ENCODE measurements at places on chromosomes 4 and X.

DNA sequence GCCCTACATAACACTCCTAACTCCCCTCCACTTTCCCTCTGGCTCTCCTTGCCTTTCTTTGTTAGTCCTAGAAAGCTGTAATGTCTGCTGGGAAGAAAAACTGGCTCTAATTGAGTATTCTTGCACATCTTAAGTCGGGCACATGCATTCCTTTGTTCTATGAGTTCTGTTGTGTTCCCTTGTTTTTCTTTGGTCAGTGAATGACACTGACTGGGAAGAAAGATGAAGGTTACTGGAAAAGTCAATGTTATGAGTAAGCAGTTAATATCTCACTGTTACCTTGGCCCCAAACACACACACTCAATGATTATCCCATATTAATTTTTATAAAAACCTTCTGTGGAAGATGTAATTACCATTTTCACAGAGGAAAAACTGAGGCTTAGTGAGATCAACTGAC, 215.9 kb downstream of the SOWAHB start:
- no peak for DNase-seq

DNA sequence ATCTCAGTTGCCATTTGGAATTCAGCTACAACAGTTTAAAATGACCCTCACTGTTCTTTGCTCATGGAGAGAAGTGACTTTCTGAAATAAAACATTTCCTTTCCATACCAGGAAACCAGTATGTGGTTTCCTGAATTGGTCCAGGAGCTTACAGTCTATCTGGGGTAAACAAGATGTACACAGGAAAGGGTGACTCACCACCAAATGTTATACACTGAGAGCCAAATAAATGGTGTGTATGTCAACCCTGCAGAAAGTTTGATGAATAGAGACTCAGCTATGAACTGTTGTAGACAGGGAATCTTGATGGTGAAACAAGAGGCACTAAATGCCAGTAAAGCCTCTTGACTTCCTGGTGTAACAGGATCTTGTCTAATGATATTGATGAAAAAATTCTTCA, 100.4 kb downstream of the HS6ST2 start:
- DNase-seq: no peak

GRCh38 chr4:107828315-107829090, 3.8 kb downstream of the SGMS2 start:
- DNase-seq: no peak

GRCh38 chr4:111934314-111934713, 210.9 kb upstream of the FAM241A start:
- no peak for DNase-seq

DNA sequence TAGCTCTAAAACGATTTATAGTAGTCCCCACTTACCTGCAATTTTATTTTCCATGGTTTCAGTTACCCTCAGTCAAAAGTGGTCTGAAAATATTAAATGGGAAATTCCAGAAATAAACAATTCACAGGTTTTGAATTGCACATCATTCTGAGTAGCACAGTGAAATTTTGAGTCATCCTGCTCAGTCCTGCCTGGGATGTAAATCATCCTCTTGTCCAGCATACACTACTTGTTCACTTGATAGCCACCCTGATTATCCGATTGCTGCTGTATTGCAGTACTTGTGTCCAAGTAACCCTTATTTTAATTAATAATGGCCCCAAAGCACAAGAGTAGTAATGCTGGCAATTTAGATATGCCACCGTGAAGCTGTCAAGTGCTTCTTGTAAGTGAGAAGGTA, 23.5 kb upstream of the BDH2 start:
- no peak for DNase-seq

- no peak for DNase-seq
These were observed 7.3 kb downstream of the SLC25A5 start for GRCh38 chrX:119475389-119476101.

DNA sequence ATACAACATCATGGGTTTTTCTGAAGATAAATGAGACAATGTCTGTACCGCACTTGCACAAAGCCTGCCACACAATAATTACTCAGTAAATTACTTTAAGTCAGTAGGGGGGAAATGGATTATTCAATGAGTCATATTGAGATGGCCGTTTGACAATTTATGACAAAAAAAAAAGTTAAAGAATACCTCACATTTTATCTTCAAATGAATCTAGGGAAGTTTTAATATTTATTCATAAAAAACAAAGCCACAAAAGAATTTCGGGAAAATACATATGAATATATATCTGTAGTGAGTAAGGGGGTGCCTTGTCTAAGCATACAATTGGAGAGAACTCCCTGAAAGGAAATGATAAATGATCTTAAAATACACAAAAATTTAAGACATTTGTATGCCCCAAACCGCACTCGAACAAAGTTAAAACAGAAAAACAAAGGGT, 197.0 kb upstream of the SLC7A11 start:
- no peak for DNase-seq

GRCh38 chrX:20317873-20318272, 51.2 kb upstream of the RPS6KA3 start:
- DNase-seq: no peak

GRCh38 chrX:29040160-29040559, 452.9 kb downstream of the IL1RAPL1 start:
- no peak for DNase-seq

DNA sequence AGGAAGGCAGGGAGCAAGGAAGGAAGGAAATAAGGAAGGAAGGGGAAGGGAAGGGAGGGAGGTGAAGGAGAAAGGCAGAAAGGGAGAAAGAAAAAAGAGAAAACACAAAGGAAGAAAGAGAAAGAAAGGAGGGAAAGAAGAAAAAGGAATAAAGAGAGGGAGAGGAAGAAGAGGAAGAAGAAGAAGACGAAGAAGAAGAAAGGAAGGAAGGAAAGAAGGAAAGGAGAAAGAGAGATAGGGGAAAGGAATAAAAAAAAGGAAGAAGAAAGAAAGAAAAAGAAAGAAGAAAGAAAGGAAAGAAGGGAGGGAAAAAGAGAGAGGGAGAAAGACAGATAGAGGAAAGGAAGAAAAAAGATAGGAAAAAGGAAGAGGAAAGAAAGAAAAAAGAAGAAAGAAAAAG, 128.0 kb downstream of the MXRA5 start:
- no peak for DNase-seq

- DNase-seq: no peak
These were observed 161.7 kb upstream of the RPL34 start for GRCh38 chr4:108458681-108459080.

DNA sequence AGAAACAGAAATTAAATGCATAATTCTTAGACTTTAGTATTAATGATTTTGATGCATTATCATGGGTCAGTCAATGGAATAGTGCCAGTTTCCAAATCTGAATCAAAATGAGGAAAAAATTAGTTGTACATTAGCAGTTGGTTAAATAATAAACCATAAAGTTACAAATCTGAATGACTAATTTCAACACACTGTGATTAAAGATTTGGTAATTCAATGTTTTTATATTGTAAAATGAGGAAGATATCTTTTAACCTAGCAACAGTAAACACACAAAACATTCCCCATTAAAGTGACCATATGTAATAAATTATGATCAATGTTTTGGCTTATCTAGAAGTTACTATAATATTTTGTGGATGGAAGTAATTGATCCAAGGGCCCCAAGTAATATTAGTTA, 1.6 kb downstream of the FBXO8 start:
- DNase-seq: no peak

Measured in neural crest cell (in vitro differentiated cells).